ENCODE measurements at places on chromosomes 11 and 22.

DNA sequence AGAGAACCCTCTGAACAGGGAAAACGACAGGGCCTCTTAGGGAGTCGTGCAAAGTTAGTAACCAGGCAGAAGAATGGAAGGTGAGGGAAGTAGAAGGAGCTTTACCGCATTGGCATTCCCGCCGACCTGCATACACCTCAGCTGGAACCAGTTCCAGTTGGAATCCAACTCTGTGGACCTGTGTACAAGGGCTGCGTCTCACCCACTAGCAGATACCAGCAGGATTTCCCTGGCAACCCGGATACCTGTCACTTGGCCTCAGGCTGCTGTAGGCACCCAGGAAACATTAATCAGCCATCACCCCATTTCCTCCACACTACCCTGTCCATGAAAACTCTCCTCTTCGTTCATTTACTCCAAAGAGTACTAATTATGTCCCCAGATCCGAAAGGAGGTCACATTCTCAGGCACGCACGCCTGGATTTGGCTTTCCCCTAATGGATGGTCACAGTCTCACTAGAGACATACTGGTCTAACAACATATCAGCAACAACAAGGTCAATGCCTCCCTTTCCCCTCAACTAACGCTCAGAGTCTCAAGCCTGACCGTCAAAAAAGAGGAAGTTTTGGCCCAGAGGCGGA, 842 bp downstream of the ARFGAP2 start:
- DNase-seq: no peak

GRCh38 chr11:66557733-66558326, 10.6 kb downstream of the CTSF start:
- no peak for DNase-seq

GRCh38 chr22:19621373-19622060, 92.8 kb upstream of the SEPTIN5 start:
- no peak for DNase-seq

- DNase-seq: no peak
Measured at GRCh38 chr11:117097389-117098268, 599 bp downstream of the SIK3 start.

- no peak for DNase-seq
Measured at GRCh38 chr11:77497368-77497767, 23.5 kb upstream of the PAK1 start.

DNA sequence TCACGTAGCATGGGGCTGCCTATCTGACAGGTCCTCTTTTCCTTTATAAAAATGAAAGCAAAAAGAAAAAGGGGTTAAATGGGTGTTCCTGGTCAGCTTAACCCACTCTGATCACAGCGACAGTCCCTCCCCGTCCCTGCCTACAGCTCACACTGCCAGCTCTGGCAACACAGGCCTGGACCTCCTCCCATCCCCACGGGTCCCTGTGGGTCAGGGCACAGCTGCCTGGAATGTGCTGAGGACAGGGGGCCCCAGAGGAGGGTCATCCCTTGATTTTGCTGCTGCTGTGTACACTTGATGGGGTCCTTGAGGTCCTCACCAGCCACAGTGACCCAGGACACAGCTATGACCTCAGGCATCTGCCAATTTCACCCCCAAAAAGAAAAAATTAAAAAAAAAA, 29.6 kb upstream of the CYP2D6 start:
- DNase-seq: no peak

DNA sequence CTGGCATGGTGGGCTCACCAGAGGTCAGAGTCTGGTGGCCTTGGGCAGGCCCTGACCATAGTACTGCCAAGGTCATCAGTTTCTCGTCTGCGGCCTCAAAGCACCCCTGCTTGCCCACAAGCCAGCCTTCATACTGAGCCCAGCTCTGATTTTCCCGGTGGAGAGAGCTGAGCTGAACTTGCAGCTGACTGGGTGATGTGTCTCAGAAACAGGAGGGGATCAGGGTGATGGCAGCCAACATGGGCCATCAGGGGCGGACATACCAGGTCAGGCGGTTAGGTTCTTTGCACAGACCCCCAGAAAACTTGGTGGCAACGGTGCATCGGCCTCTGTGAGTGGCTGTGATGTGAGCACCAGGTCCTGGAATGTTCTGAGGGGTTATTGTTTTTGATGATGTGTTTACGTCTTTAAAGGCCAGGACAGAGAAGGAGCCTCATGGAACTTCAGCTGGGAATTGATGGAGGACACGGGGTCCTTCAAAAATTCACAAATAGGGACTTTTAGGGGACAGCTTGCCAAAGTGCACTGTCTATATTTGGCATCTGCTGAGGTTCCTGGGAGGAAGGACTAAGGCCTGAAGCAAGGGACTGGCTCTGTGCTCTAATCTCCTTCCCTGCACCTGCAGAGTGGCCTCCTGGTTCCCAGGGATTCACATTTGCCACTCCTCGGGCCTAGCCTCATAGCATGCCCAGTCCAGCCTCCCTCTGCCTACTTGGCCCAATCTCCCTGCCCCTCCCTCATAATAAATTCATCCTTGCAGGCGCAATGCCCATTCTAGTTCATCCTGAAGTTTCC, 131.2 kb downstream of the OSBP2 start:
- no peak for DNase-seq

- DNase-seq: no peak
Measured at GRCh38 chr22:25348391-25348790, 129.0 kb downstream of the CRYBB2 start.

Data from stimulated activated CD8-positive, alpha-beta memory T cell treated with anti-CD3 and anti-CD28 coated beads, Interleukin-12 subunit alpha, Interleukin-12 subunit beta, amount 100 ng/mL, for 4 hours (primary cell).